ENCODE measurements at places on chromosomes 7 and 10. TPM values are rescaled to one million over a fixed set of nuclear protein-coding genes. Genes with fewer than 3 reads are reported as not detected.

DNA sequence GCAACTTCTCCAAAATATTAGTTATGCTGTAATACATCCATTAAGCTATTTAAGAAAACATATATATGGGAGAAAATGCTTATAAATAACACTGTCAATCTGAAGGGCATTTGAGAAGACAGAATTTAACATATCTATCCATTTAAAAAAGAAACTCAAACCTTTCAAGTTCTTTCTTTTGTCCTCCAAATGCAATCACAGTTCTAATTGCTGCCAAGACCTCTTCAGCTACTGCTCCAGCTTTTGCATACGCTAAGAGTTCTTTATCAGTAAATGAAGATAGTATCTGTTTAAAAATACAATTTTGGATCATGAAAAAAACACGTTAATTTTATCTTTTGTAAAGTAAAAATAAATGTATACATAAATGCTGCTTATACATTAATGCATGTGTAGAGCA lies 39.6 kb downstream of the ABCB1 start:
- no peak overlapping the region for H3K4me3 ChIP-seq
- no peak overlapping the region for H3K27ac ChIP-seq
- no peak for DNase-seq
- no peaks in the 10 kb centered on the region for H3K4me1 ChIP-seq

DNA sequence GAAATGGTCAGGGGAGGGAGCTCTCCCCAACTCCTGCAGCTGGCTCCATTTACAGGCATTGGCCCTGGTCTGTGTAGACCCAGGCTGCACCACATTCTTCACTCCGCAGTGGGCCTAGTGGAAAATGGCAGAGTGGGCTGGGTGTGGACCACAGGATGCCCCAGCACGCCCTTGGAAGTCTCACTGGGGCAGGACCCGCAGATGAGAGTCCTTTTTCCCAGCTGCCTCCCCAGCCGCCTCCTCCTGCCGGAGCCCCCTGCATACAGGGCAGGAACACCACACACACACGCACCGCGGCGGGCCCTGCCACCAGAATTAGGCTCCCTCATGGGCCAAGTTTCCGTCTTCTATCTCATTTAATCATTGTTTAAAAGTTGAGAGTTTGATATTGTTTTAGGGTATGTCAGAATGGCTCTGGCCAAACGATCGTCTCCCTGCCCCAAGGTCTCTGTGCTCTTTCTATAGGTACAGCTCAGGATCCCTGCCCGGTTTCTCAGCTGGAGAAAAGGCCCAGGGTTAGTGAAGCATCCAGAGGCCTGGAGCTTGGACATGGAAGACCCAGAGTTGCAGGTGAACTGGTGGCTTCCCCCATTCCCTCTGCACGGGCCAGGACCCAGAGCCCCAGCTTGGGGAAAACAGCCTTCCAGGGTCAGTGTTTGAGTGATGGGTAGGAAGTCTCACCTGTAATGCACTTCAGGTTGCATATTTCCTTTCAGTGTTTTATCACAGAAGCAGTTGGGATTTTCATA lies 42.0 kb downstream of the ZNF467 start:
- H3K36me3 ChIP-seq = no peaks in the 10 kb centered on the region
- DNase-seq = no peak
- no peaks in the 10 kb centered on the region for H3K27me3 ChIP-seq
- H3K27ac ChIP-seq = no peak overlapping the region
- H3K4me3 ChIP-seq = no peak overlapping the region

DNA sequence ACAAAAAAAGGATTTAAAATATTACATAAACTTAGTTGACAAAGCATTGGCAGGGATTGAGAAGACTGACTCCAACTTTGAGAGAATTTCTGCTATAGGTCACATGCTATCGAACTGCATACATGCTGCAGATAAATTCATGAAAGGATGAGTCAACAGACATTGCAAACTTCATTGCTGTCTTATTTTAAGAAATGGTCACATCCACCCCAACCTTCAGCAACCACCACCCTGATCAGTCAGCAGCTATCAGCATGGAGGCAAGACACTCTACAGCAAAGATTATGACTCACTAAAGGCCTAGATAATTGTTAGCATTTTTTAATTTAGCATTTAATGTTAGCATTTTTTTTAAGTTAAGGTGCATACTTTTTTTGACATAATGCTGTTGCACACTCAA lies 73.6 kb downstream of the AGK start:
- H3K27me3 ChIP-seq = no peaks in the 10 kb centered on the region
- no peaks in the 10 kb centered on the region for H3K36me3 ChIP-seq
- DNase-seq = no peak
- no peak overlapping the region for H3K27ac ChIP-seq
- no peaks in the 10 kb centered on the region for H3K4me1 ChIP-seq

DNA sequence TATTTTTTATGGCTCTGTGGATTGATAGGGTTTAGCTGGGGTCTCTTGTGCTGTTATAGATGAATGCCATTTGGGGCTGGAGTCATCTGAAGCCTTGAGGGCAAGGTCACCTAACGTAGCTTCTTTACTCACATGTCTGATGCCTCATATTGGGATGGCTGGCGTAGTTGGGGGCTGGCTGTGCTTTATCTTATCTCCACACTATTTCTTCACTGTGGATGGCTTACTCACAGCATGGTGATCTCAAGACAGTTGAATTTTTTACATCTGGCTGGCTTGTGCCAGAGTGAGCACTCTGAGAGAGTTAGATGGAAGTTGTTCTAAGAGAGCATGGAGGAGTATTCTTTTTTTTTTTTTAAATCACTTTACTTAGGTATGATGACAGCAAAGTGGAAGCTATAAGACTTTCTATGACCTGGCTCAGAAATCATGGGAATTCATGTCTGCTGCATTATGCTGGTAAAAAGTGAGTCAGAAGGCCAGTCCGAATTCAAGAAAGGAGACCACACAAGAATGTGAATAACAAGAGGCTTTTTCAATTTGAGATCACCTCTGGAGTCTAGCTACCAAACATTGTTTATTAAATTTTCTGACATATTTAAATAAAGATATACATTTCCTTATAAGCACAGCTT lies 252.4 kb upstream of the TPK1 start:
- H3K4me1 ChIP-seq = no peaks in the 10 kb centered on the region
- no peak for DNase-seq
- H3K27me3 ChIP-seq = no peaks in the 10 kb centered on the region
- no peaks in the 10 kb centered on the region for H3K36me3 ChIP-seq

GRCh38 chr10:86232644-86233043 lies 134.0 kb downstream of the GRID1 start:
- H3K36me3 ChIP-seq = no peaks in the 10 kb centered on the region
- no peak overlapping the region for H3K4me3 ChIP-seq
- H3K27me3 ChIP-seq = no peaks in the 10 kb centered on the region
- H3K27ac ChIP-seq = no peak overlapping the region

GRCh38 chr7:102944241-102944640 lies 31.4 kb downstream of the LRRC17 start:
- no peak for DNase-seq
- H3K4me3 ChIP-seq = no peak overlapping the region
- H3K27me3 ChIP-seq = no peaks in the 10 kb centered on the region
- no peak overlapping the region for H3K27ac ChIP-seq
- H3K4me1 ChIP-seq = no peaks in the 10 kb centered on the region
- H3K36me3 ChIP-seq = no peaks in the 10 kb centered on the region

DNA sequence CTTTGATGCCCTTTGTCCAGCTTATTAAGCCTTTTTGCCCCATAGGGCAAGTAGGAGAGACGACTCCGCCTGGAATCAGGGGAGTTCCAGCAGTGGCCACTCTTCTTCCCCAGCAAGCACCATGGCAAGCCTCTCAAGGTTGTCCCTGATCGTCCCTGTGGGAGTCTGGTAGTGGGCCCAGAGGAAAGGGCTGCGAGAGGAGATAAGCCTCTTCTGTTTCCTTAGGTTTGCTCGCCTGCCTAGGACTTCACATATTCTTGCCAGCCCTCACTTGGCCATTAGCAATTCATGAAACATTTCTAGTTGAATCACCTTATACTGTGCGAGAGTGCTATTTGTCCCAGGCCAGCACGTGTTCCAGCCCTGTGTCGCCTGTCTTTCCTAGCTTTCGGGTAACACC lies 47.8 kb upstream of the CPN1 start:
- DNase-seq = no peak
- H3K4me3 ChIP-seq = no peak overlapping the region
- no peak overlapping the region for H3K27ac ChIP-seq

DNA sequence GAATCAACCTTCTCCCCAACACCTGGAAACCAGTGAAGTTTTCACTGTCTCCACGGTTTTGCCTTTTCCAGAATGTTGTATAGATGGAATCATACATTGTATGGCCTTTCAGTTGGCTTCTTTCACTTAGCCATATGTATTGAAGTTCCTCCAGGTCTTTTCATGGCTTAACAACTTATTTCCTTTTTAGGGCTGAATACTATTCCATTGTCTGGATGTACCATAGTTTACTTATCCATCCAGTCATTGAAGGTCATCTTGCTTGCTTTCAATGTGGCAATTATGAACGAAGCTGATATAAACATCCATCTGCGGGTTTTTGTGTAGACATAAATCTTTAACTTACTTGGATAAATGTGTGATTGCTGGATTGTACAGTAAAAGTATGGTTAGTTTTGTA lies 69.2 kb upstream of the ZRANB1 start:
- DNase-seq = no peak
- no peaks in the 10 kb centered on the region for H3K4me1 ChIP-seq
- no peak overlapping the region for H3K27ac ChIP-seq

- H3K4me1 ChIP-seq = no peaks in the 10 kb centered on the region
- no peak overlapping the region for H3K4me3 ChIP-seq
- no peak overlapping the region for H3K27ac ChIP-seq
Observed at GRCh38 chr7:6200971-6201370, 71.5 kb downstream of the CYTH3 start.

- H3K27ac ChIP-seq = no peak overlapping the region
- DNase-seq = no peak
- no peak overlapping the region for H3K4me3 ChIP-seq
- no peaks in the 10 kb centered on the region for H3K27me3 ChIP-seq
Observed at GRCh38 chr7:149278396-149278795, 16.4 kb downstream of the ZNF783 start.

The UMAD1 gene
- total RNA-seq = 21.3 TPM

The PUS7 gene
- 1.9 TPM for total RNA-seq

The LDB3 gene
- 2.2 TPM for total RNA-seq

The NPS gene
- not detected for total RNA-seq

The MYL10 gene
- total RNA-seq = not detected

The HOXA3 gene
- total RNA-seq = 27.3 TPM

The TMEM184A gene
- total RNA-seq = 85.5 TPM

The SUGCT gene
- 2.6 TPM for total RNA-seq

Measured in transverse colon (tissue), 4 donors.